ENCODE measurements at places on chromosomes 4 and X.

GRCh38 chr4:94525993-94526728 is 74.4 kb downstream of the PDLIM5 start:
- DNase-seq = no peak

GRCh38 chr4:65007841-65008439 is 598.7 kb upstream of the TECRL start:
- peak; percentile 2 for DNase-seq

GRCh38 chrX:133249266-133250058 is 31.3 kb upstream of the TFDP3 start:
- DNase-seq = no peak

GRCh38 chr4:4643306-4643705 is 101.5 kb upstream of the STX18 start:
- DNase-seq = no peak

DNA sequence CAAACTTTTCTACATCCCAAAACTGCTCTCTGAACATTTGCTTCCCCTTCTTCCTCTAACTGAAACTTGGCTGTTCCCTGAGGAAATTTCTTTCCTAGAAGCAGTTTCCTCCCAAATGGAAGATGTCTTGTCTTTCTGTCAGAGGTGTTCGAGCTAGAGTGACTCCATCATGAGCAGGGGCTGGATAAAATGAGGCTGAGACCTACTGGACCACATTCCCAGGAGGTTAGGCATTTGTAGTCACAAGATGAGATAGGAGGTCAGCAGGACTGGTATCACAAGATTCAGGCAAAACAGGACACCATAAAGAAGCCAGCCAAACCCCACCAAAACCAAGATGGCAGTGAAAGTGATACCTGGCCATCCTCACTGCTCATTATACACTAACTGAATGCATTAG is 35.8 kb upstream of the PGRMC2 start:
- DNase-seq = no peak

DNA sequence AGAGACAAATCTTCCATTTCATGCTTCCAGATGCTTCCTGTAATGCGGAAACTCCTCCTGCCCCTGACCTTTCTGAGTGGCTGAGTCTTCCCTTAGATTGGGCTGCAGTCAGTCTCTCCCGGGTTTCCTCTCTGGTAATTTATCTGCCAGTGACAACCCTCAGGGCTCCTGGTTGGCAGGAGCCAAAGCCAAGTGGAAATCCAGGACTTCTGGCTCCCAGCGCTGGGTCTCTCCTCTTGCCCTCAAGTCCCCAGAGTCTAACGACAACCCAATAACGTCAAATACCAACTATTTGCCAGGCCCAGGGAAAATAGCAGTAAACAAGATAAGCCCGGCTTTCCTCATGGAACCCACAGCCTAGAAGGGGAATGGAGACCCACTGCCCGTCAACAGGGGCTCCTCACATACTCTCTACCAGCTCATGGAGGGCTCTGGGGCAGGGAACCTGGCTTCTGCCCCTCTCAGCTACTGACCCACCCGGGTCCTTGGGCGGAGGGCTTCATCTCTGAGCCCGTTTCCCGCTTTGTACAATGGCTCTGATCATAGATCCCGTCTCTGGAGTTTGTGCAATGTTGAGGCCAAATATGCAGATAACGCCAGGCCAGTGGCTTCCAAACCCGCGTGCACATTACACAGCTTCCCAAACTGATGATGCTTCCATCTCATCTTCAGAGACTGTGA is 1.1 kb upstream of the TBC1D14 start:
- no peak for DNase-seq

DNA sequence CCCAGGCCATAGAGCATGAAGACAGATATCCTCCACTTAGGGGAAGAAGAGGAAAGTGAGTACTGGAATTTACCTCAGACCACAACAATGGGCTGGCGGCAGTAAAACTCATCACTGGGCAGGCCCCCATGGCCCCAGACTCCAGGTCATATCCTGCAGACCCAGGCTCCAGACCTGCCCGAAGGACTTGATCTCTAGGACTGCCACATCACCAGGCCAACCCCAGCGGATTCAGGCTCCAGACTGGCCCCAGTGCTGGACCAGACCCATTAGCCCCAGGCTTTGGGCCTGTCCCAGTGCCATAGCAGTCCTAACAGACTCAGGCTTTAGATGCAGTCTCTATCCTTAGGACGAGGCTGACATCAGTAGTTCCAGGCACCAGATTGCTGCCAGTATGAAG is 190.6 kb downstream of the DLG3 start:
- no peak for DNase-seq

DNA sequence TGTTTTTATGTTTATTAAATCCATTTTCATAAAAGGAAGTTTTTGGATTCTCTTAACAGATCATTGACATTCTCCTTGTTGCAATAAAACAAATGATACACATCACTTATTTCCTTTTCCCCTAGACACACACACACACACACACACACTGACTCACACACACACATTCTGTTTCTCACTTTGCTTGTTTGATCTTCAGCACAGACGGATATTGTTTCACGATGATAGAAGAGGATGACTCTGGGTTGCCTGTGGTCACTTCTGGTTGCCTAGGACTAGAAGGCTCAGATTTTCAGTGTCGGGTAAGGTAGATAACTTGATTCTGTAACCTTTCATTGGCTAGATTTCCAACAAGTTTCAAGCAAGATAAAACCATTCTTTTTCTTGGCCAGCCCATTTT is 356.8 kb downstream of the BMPR1B start:
- DNase-seq = no peak

DNA sequence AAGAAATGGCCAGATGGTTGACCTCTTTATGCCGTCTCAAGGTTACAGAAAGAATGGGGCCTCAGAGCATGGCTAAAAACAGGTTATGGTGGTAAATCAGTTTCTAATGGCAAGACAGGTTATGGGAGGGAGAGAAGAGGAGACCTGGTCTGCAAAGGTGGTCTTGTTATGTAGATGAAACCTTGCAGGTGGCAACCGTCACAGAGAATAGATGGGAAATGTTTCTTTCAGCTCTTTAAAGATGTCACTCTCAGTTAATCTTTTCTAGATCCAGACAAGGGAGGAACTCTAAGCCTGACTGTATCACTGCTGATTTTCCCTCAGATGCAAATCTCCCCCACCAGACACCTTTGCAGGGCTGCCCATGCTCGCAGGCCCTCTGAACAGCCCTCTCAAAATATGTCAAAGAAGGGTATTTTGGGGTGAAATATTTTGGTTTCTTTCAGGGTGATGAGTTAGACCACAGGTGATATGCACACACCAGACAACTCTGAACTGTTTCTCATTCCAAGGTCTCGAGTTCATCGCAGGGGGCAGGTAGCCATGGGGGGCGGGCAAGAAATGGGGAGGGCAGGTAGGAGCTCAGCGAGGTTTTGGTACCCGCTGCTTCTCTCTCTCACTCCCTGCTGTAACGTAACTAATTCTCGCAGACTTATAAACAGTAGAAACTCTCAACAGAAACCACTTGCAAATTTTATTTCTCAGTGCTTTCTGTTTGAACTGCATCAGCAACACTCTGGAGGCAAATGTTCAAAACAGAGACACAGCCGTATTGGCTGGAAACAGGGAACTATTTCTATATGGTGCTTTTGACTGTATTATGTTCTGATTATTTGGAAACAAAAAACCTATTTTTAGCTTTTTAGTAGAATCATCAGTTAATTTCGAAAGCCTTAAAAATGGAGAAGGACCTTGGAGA is 32.4 kb downstream of the CASP3 start:
- no peak for DNase-seq

DNA sequence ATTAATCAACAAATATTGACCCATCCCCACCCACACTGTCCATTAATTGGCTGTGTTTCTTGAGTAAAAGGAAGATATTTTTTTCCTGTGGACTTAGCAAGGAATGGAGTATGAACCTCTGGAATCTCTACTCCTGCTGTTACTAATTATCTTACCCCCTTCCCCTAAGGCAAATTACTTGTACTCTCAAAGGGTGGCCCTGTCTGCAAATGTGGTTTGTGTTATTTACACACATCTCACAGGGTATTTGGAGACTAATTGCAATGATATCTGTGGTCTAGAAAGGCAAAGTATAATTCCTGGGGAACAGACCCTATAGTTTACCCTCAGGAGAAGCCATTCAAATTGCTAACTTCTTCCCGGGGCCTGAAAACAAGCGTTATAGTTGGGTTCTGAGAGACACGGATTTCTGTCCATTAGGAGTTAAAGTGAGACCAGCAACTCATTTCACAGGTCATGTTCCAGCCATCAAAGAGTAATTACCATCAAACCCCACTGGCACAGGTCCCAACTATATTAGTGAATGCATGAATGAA is 133.0 kb upstream of the RASGEF1B start:
- no peak for DNase-seq

DNA sequence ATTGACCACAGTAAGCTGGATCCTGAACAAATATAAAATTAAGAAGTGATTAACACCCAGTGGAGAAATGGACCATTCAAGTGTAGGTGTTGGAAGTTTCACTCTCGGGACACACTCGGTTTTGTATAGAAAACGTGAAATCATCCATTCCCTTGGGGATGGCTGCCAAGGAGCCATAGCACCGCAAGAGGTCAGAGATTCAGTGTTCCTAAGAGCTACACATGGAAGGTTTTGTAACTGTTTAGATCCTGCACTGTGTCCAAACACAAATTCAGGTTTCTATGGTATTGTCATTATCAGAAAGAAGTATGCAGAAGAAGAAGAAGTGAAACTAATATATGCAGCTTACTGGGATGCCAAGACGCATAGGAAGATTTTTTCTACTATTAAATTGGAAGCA is 281.0 kb downstream of the LDB2 start:
- DNase-seq = no peak

GRCh38 chr4:168847771-168848502 is 162.1 kb downstream of the CBR4 start:
- no peak for DNase-seq

DNA sequence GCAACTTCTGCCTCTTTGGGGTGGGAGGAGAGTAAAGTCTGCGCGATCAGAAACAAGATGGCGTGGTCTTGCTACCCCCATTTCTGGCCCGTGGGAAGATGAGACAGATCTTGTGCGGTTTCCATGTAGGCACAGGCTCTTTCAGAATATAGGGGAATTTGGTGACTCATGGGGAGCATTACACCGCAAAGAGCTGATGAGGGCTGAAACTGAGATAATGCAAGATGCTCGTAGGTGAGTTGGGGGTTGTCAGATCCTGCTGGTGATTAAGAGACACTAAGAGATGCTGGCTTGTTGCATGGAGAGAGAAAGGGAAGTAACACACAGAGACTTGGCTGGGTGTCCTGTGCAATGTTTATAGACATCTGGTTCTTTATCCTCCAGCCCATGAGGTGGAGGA is 1.5 kb downstream of the EVC start:
- peak; percentile 20 for DNase-seq

DNA sequence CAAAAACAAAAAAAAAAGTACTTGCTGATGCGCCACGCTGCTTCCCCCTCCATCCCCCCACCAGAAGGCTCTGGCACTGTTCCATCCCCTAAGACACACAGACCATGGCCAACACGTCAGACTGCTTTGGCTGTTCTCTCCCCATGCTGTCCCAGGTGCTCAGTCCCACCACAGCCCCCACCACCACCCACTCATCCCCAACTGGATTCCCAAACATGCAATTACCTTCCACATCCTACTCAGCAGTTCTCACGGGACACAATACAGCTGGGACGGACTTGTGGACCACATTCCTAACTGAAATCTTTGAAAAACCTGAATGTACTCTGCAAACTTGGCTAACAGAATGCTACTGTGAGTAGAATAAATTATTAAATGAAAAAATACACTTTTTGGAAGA is 8.6 kb downstream of the FAT1 start:
- no peak for DNase-seq

All from activated CD4-positive, alpha-beta T cell treated with anti-CD3 and anti-CD28 coated beads for 48 hours (primary cell).